ENCODE measurements at places on chromosomes 6 and 20.

DNA sequence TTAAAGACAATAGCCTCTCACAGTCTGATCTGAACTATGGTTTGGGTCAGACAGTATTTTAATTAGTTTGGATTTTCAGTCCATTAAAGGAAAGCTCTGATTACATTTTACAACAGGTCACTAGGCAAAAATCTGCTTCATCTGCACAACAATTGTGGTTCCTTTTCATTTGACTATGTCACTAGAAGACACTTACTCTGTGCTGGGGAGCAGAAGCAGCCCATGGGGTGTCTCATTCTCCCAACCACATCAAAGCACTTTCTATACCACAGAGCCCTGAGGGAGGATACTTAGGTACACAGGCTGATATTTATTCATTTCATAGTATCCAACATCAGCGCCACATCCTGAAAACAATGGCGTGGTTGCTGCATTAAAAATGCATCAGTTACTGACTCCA, 36.6 kb upstream of the HDAC2 start:
- DNase-seq: no peak

DNA sequence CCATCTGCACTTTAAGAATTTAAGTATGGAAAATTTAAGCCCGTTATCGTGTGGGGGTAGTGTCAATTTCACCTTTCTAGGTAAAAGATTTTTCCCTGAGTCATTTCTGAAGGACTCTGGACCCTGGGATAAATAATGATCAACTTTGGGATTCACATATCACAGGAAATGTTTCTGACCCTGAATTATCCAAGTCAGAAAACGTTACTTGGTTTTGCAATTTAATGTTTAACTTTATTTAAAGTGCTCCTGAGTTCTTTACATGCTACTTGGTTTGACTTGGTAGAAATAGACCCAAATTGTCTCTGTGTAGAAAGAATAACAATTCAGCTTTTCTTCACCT, 1.5 kb upstream of the SLC17A3 start:
- no peak for DNase-seq

- DNase-seq: no peak
Measured at GRCh38 chr6:68677058-68677457, 42.0 kb downstream of the ADGRB3 start.

DNA sequence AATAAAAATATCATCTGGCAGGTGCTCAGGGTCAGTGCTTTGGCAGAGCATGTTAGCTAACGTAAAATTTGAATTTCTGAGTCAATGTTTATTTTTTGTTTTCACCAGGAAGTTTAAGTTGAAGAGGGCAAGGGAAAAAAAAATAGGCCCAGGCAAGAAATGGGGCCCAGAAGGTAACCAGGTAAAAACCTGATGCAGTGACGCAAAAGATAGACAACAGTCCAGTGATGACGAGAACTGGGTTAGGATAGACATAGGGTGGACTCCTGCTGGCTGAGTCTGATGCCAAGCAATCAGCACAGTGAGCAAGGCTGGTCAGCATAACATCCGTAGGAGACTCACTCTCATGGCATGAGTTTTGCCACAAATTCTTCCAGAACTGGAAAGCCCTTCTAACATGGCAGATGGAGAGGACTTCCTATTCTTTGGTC, 42.2 kb downstream of the ZHX3 start:
- DNase-seq: no peak

DNA sequence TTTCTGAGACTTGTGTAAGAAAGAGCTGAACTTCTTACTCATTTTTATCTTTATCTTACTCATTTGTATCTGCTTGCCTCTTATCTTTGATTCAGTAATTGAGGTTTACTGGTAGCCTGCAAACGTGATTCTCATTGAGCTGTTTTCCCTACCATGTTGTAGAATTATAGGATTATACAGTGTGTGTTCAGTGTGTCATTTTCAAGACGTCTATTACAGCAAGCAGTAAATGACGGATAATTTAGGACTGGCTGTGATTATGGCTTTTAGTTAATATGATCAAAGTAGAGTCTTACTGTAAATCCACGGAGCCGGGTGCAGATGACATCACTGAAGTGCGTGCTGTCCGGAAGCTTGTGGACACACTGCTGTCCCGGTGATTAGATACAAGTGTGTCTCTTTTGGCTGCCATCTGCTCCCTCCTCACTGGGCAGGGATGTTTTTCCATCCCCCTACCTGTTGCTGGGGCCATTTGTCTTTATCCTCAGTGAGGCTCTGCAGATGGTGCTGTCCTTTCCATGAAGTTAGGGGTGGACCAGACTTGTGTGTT, 6.0 kb downstream of the NELFCD start:
- DNase-seq: no peak

GRCh38 chr6:69489970-69490369, 306.8 kb downstream of the LMBRD1 start:
- DNase-seq: no peak

- no peak for DNase-seq
Measured at GRCh38 chr20:21399005-21399475, 1.7 kb upstream of the NKX2-4 start.

DNA sequence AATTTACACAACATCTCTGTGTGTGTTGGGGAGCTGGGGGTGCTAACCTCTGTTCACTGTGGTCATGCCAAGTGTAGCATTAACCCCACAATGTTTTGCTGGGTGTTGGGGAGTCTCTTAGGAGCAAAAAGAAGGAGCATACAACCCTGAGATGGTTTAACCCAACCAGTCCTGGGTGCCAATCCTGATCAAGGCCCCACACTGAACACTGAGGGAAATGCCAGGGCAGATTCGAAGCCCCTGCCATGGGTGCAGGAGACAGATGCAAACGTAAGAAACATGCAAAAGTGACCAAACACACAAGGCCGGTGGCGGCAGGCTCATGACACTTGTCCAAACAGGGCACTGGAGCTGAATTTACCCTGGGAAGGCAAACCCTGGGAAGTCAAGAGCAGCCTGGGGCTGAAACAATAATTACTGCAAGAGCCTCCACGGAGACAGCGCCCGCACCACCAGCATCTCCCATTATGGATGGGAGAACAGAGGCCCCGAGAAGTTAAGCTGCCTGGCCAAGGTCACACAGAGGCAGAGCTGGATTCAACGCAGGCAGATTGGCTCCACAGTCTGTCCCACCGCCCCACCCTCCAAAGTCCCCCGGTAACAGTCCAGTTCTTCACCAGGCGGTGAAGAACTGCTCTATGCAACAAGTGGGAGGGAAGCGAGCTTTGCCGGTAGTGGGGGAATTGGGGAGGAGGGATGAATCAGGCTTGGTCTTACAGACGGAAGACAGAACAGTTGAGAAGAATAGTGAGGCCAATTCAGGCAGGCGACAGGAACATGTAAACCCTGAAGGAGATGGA, 8.5 kb downstream of the ACSS1 start:
- no peak for DNase-seq

GRCh38 chr6:160974304-160974771, 17.2 kb upstream of the MAP3K4 start:
- no peak for DNase-seq

DNA sequence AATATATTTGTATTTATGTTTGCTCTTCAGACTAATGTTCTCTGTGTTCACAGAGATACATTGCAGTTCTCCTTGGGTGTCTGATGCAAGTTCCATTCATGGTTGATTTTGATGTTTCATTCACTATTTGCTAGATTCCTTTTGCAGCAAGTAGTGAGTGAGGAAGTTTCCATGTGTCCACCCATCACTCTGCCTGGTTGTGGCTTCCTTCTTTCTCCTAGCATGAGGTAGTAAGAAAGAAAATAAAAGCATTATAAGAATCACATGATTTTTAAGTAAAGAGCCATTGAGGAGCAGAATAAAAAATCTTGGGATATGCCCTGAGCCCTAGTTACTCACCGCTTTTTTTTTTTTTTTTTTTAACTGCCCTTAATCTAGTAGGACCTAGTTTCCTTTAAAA, 8.7 kb downstream of the SASH1 start:
- DNase-seq: no peak

GRCh38 chr20:4091490-4092479, 76.4 kb upstream of the RNF24 start:
- peak; percentile 24 for DNase-seq

- DNase-seq: no peak
Measured at GRCh38 chr20:58480551-58481336, 34.5 kb downstream of the APCDD1L start.

- DNase-seq: no peak
Measured at GRCh38 chr6:91273729-91274128, 686.9 kb upstream of the MAP3K7 start.

GRCh38 chr6:163701762-163702161, 287.2 kb downstream of the QKI start:
- DNase-seq: no peak

DNA sequence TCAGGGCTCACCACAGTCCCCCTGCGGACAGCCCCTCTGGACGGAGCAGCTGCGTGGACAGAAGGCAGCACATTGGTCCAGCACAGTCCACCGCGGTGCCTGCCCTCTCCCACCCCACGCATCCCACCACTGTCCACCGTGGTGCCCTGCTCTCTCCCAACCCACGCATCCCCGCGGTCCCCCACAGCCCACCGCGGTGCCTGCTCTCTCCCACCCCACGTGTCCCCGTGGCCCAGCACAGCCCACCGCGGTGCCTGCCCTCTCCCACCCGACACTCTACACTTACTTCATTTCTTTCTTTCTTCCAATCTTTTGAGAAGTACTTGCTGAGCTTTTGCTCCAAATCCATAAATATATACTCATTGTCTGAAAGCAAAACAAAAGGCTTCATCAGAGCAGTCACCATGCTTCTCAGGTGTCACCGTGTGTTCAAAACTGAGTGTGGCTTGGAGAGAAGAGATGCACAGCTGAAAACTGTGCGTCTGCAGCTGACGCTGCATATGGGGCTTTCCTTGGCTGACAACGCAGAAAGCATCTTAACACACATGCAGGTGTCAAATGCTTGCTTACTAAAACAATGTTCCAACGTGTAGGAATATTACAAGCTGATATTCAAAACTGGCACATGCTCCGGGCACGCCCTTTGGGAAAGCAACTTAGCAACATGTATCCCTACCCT, 11.8 kb downstream of the FRMD1 start:
- no peak for DNase-seq

DNA sequence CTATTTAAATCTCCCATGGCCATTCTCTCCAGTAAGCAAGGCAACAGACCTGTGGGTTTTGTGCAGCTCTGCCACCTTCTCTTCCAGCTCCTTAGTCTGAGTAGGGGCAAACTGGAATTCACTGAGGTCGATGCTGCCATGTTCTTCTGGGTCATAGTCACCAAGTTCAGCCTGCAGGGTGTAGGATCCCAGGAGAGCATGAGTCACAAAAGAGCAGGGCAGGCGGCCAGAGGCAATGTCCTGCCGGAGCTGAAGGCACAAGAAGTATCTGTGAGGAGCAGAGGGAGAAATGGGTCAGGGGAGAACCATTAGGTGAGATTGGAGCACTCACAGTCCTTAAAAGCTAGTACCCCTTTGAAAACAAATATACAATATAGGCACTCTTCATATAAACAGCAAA, 73.7 kb downstream of the SMLR1 start:
- no peak for DNase-seq

- DNase-seq: no peak
Measured at GRCh38 chr6:38167598-38167997, 348.1 kb downstream of the ZFAND3 start.

DNA sequence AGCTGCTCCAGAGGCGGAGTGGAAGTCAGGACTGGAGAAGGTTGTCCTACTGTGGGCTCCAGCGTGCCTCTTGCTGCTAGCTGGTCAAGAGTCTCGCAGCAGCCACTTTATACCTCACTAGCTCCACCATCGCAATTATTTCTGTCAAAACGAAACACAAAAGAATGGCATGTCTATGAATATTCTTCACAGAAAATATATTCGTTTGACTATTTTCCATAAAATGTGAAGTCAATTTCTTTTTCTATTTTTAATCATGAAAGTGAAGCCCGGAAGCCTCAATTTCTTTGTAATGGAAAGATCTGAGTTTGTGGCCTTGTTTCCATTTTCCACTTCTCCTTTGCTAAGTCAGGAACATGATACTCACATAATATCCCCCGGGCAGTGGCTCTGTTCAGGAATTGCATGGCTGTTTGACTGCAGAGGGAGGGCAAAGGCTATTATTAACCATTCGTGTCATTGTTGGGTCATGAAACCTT, 51.7 kb downstream of the DTD1 start:
- no peak for DNase-seq

GRCh38 chr6:139515511-139515910, 141.1 kb upstream of the CITED2 start:
- no peak for DNase-seq

DNA sequence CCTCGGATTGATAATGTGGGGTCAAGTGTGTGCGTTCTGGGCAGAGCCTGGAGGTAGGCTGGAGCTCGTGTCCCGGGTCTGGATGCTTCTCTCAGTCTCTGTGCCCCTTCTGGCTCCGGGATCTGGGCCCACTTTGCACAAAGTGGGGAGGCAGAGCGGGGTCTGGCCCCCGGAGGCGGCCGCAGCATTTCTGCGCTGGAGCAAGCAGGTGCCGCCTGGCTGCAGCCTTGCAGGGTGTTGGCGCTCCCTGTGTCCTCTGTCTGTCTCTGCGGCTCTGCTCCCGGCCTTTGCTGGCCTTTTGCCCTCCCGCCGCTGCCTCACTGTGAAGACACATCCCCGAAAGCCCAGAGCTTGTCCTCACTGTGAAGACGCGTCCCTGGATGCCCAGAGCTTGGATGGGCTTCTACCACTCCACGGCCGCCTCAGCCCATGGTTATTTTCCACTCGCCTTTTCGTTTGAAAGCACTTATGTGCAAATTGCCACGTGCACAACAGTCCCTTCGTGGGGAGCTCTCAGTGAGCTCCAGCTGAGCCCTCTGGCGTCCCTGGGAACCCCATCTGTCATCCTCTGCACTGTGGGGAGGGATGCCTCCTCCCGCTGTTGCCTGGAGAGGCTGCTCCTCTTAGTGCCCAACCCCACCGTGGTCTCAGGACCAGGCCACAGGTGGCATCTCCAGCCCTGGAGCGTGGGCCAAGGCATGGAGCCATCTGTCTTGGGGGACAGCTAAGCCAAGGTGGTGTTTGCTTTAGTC, 17.4 kb downstream of the SLCO4A1 start:
- DNase-seq: no peak

DNA sequence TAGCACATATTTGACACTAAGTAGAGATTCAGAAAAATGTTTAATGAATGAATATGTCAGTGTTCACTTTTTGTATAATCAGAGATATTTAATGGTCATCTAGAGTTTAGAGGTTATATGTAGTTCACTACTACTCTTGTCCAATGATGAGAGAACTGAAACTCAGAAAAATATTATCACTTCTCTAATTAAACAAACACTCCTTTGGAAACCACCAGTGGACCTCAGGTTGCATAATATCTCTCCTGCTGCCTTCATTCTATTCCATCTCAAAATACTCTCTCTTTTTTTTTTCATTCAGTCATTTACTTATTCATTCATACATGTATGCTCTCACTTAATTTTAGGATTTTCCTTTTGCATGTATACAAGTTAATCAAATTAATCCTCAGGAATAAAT, 423.1 kb upstream of the RNF217 start:
- DNase-seq: no peak

Data from activated CD4-positive, alpha-beta T cell treated with anti-CD3 and anti-CD28 coated beads, Interleukin-2, amount 50 U/mL, for 4 hours (primary cell).